Activated CD4-positive, alpha-beta T cell treated with anti-CD3 and anti-CD28 coated beads for 36 hours (primary cell): ENCODE measurements at places on chromosomes 1 and 21. TPM values are rescaled to one million over a fixed set of nuclear protein-coding genes. Genes with fewer than 3 reads are reported as not detected.

DNA sequence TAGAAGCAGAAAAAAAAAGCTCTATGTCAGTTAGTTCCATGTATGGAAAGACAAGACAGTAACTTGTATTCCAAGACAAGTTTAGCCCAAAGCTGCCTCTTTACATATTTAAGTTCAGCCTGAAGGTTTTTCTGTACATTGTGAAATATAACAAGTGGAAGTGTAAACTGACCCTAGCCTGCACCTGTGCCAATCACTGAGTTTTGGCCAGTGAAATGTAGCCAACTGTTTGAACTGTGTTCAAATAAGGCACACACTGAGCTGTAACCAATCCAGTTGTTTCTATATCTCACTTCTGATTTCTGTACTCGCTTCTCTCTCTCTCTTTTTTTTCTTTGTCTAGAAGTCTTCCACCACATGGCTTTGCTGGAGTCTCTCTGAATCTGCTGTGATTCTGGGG is 1227.1 kb downstream of the NCAM2 start:
- DNase-seq: no peak
- no peaks in the 10 kb centered on the region for H3K27me3 ChIP-seq
- peaks cover 12% of the 10 kb centered on the region for H3K4me1 ChIP-seq
- no peak overlapping the region for H3K27ac ChIP-seq

GRCh38 chr1:20200966-20201365 is 14.6 kb upstream of the PLA2G2C start:
- H3K4me3 ChIP-seq: no peak overlapping the region
- no peaks in the 10 kb centered on the region for H3K36me3 ChIP-seq
- no peaks in the 10 kb centered on the region for H3K4me1 ChIP-seq
- peaks cover 16% of the 10 kb centered on the region for H3K27me3 ChIP-seq

GRCh38 chr1:34911465-34911864 is 18.0 kb downstream of the DLGAP3 start:
- H3K4me1 ChIP-seq: no peaks in the 10 kb centered on the region
- no peak overlapping the region for H3K4me3 ChIP-seq
- peaks cover 19% of the 10 kb centered on the region for H3K27me3 ChIP-seq
- no peak overlapping the region for H3K27ac ChIP-seq

DNA sequence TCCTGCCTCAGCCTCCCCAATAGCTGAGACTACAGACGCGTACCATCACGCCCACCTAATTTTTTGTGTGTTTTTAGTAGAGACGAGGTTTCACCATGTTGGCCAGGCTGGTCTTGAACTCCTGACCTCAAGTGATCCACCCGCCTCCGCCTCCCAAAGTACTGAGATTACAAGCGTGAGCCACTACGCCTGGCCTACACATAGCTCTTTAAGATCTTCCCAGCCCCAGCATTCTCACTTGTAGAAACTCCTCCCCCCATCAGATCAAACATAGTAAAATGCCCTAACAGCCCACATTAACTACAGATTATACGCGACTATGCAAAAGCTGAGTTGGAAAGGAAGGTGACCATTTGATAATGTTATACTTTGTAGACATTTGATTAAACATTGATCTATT is 634.8 kb downstream of the MATN1 start:
- no peak overlapping the region for H3K27ac ChIP-seq
- no peaks in the 10 kb centered on the region for H3K4me1 ChIP-seq
- H3K36me3 ChIP-seq: no peaks in the 10 kb centered on the region

- H3K27ac ChIP-seq: no peak overlapping the region
- H3K4me3 ChIP-seq: no peak overlapping the region
- DNase-seq: no peak
- H3K27me3 ChIP-seq: no peaks in the 10 kb centered on the region
- no peaks in the 10 kb centered on the region for H3K4me1 ChIP-seq
- no peaks in the 10 kb centered on the region for H3K36me3 ChIP-seq
Measured at GRCh38 chr1:210620867-210621488, 292.3 kb downstream of the HHAT start.

DNA sequence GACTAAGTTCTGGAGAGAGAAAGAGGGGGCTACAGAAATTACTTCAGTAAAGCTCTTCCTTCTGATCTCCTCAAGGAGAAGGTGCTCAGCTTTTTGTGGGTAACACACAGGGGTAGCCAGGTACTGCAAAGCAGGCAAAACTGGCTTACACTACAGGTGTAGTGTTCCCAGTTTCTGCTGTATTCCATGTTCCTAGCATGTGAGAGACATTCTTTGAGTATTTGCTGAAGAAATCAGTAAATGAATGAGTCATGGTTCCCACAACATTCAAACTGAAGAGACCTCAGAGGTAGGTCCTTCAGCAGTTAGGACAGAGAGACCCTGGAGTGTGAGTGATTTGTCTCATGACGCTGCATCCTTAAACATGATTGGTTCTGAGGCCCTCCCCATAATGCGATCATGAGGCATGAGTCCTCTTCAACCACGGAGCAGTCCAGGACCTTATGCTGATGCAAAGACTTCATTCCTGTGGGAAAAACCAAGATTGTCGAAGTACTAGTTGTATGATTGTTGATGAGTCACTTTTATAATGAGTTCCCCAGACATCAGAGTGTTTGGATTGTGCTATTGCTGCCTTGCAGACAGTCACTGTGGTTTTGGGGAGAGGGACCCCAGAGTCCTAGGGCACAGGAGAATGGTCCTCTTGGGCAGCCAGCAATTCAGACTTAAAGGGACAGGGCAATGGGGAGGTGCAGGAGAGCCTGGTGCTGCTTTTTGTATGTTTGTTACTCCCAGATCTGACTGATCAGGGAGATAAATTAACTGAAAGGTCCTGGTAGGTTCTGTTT is 2.7 kb upstream of the OR10J4 start:
- H3K4me3 ChIP-seq: no peak overlapping the region
- H3K27me3 ChIP-seq: peaks cover 7% of the 10 kb centered on the region

DNA sequence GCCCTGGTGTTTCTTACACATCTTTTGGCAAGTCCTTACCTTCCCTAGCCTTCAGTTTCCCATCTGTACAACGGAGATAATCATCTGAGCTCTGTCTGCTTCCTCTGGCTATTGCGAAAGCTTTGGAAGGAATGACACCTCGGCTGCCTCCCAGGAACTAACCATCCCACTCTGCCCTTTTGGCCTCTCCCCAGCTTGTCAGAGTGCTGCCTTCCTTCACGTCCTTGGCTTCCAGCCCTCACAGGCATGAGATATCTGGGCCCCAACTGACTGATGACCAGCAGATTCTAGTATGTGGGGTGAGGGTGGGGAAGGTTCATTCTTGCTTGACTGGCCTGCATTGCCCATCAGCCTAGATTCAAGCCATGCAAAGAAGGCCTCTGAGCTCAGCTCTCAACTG is 253.1 kb upstream of the FGGY start:
- peaks cover 27% of the 10 kb centered on the region for H3K4me1 ChIP-seq
- no peak for DNase-seq
- no peak overlapping the region for H3K4me3 ChIP-seq
- no peak overlapping the region for H3K27ac ChIP-seq

- peaks cover 17% of the 10 kb centered on the region for H3K4me1 ChIP-seq
- H3K36me3 ChIP-seq: peaks cover 27% of the 10 kb centered on the region
- H3K4me3 ChIP-seq: peak overlapping the region; percentile 15
- DNase-seq: no peak
- peak overlapping the region; percentile 65 for H3K27ac ChIP-seq
Measured at GRCh38 chr1:36091698-36092097, 3.0 kb downstream of the ADPRS start.

DNA sequence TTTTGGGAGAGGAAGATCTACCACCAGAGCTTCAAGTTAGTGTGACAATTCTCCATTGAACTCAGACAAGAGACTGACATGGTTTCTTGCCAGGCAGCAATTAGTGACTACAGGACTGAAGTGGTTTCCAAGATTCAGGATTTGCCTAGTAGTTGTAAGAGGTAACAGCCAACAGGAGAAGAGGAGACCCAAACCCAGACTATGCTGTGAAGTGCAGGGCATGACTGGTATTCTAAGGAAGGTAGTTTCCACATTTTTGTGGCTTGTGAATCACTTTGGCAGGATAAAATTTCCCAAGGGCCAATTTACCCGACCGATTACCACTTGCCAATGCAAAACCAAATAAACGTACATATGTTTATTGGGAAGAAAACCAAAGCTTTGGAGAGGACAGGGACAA is 14.7 kb upstream of the RAP1A start:
- peak overlapping the region; percentile 21 for H3K4me3 ChIP-seq
- H3K4me1 ChIP-seq: peaks cover 69% of the 10 kb centered on the region
- DNase-seq: no peak
- H3K27me3 ChIP-seq: no peaks in the 10 kb centered on the region

- H3K36me3 ChIP-seq: no peaks in the 10 kb centered on the region
- no peak overlapping the region for H3K4me3 ChIP-seq
- H3K27me3 ChIP-seq: peaks cover 4% of the 10 kb centered on the region
- no peak for DNase-seq
Measured at GRCh38 chr21:35969281-35969680, 91.0 kb downstream of the SETD4 start.

DNA sequence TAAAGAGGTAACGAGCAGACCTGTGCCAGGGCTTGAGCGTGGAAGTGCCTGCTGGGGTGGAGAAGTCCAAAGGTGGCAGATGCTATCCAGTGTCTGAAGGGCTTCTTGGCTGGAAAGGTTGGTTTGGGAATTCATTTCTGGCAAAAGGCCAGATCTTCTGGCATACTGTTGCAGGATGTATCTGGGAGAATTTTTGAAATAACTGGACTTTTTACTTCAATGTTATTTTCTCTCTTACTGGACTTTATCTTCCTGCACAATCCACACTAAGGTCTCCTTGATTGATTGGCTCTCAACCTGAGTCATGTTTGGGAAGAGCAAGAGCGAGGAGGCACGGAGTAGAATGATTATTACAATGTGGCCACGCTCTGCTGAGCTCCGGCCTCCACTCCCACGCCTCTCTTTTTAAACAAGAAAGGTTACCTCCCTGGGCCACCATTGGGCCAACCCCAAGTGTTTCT is 278.4 kb downstream of the TM2D1 start:
- no peaks in the 10 kb centered on the region for H3K36me3 ChIP-seq
- DNase-seq: no peak
- no peaks in the 10 kb centered on the region for H3K4me1 ChIP-seq
- H3K27me3 ChIP-seq: no peaks in the 10 kb centered on the region
- no peak overlapping the region for H3K27ac ChIP-seq
- no peak overlapping the region for H3K4me3 ChIP-seq

DNA sequence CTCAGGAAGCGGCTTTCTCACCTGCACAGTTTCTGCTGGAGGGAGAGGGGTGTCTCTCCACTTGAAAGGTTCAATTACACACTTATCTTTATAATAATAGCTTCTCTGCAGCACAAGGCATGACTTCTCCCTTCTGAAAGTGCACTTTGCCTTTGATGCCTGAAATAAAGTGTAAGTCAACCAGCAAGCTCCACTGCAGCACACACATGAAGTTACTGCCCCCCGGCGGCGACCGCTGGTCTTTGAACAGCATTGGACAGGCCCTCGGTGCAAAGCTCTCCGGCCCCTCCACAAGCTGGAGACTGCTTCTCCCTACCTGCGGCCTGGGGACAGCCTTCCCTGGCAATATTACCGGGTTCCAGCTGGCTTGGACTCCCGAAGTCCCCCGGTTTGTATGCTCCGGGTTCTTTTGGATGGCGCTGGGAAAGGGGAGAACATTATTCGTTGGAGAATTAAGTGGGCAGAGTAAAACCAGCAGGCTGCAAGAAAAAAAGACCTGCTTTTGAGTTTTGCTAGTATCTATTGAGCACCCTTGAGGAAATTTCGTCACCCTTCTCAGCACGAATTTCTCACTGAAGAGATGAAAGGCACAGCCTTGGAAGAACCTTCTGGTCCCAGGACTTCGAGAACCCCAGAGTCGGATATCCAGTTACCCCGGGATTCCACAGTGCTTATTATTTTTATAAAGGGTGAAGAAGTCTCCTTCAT is 11.8 kb downstream of the RCAN1 start:
- H3K4me1 ChIP-seq: no peaks in the 10 kb centered on the region
- H3K36me3 ChIP-seq: no peaks in the 10 kb centered on the region
- no peaks in the 10 kb centered on the region for H3K27me3 ChIP-seq
- DNase-seq: peak; percentile 85
- no peak overlapping the region for H3K4me3 ChIP-seq
- no peak overlapping the region for H3K27ac ChIP-seq

GRCh38 chr1:48422009-48422408 is 50.0 kb downstream of the SPATA6 start:
- no peaks in the 10 kb centered on the region for H3K36me3 ChIP-seq
- no peaks in the 10 kb centered on the region for H3K27me3 ChIP-seq
- H3K27ac ChIP-seq: no peak overlapping the region

DNA sequence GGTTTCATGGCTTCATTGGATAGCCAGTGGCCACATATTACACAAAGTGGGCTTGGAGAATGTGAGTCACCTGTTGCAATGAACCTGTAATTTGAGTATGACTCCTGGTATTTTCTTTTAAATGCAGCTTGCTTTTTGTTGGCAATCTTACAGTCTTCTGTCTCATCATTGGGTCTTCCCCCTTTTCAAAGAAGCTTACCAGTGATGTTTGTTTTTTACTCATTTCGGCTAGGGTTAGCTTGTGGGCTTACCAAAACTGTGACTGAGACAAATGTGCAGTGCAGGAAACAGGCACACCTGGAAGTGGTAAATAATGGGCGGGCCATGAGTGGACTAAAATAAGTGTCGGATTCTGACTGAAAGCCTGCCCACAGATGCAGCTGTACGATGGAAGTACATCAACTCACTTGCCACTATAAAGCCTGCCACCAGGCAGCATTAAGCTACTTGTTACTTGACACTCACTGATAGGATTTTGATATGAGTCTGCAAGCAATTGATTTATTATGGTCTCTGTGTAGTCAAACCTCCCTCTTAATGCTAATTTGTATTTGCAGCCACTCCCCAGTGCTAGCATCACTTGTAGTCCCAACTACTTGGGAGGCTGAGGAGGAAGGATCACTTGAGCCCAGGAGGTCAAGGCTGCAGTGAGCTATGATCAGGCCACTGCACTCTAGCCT is 4.2 kb downstream of the HHAT start:
- H3K36me3 ChIP-seq: no peaks in the 10 kb centered on the region
- peak overlapping the region; percentile 34 for H3K27ac ChIP-seq
- H3K27me3 ChIP-seq: peaks cover 2% of the 10 kb centered on the region
- DNase-seq: peak; percentile 89

GRCh38 chr1:76481672-76482071 is 385.6 kb upstream of the ST6GALNAC5 start:
- no peaks in the 10 kb centered on the region for H3K4me1 ChIP-seq
- H3K27ac ChIP-seq: no peak overlapping the region
- no peaks in the 10 kb centered on the region for H3K27me3 ChIP-seq
- DNase-seq: no peak

- peaks cover 44% of the 10 kb centered on the region for H3K27me3 ChIP-seq
- DNase-seq: peak; percentile 54
Measured at GRCh38 chr1:107139833-107140702, 771 bp upstream of the NTNG1 start.

GRCh38 chr1:112706505-112707220 is at the start of gene RHOC:
TSS of gene RHOC (minus strand) at chr1:112707127. CDS start at chr1:112703799, 3,328 bp downstream.
- H3K4me3 ChIP-seq: peak within 1 kb of the TSS; percentile 58
- H3K4me1 ChIP-seq: peaks cover 52% of the 10 kb centered on the region
- peak within 1 kb of the TSS; percentile 45 for H3K27ac ChIP-seq
- H3K27me3 ChIP-seq: peaks cover 2% of the 10 kb centered on the region

Gene TTC39A
- total RNA-seq: not detected

Gene ZC3H12A
- 31.2 TPM for total RNA-seq

Gene FGR
- total RNA-seq: 0.11 TPM

Gene CD101
- 0.30 TPM for total RNA-seq

Gene PCP4
- total RNA-seq: not detected

Gene OXCT2
- 1.5 TPM for total RNA-seq

Gene NECTIN4
- not detected for total RNA-seq

Gene NTNG1
- not detected for total RNA-seq

Gene KIAA0040
- total RNA-seq: 25.4 TPM

Gene GBP2
- 294 TPM for total RNA-seq

Gene KRTAP21-1
- total RNA-seq: not detected

Gene CSMD2
- total RNA-seq: not detected

Gene C1QC
- not detected for total RNA-seq
